Right ventricle myocardium superior (tissue), 1 donor: ENCODE measurements at places on chromosomes 12 and 14. TPM values are rescaled to one million over a fixed set of nuclear protein-coding genes. Genes with fewer than 3 reads are reported as not detected.

Gene SLC6A15
- not detected for total RNA-seq

Gene SLC5A8
- total RNA-seq = not detected

Gene VRK1
- total RNA-seq = 4.7 TPM

Gene OSGEP
- total RNA-seq = 15.6 TPM

Gene ASB2
- 297 TPM for total RNA-seq

Gene SETD1B
- total RNA-seq = 8.6 TPM

Gene HCAR2
- 0.27 TPM for total RNA-seq

Gene CLEC9A
- not detected for total RNA-seq

Gene NEUROD4
- not detected for total RNA-seq

Gene PTCSC3
- not detected for total RNA-seq

Gene SNRPF
- 9.3 TPM for total RNA-seq

Gene NKX2-1
- total RNA-seq = not detected

Gene TSHR
- total RNA-seq = not detected

Gene APOF
- total RNA-seq = not detected

Gene TMEM179
- total RNA-seq = not detected

Gene MYF6
- not detected for total RNA-seq

Gene SPTLC2
- 10.2 TPM for total RNA-seq

Gene IFNG-AS1
- not detected for total RNA-seq

Gene PMCH
- not detected for total RNA-seq
